ENCODE measurements at places on chromosomes 3 and 15.

GRCh38 chr3:159187232-159187631, 385.4 kb downstream of the MFSD1 start:
- no peak for DNase-seq

DNA sequence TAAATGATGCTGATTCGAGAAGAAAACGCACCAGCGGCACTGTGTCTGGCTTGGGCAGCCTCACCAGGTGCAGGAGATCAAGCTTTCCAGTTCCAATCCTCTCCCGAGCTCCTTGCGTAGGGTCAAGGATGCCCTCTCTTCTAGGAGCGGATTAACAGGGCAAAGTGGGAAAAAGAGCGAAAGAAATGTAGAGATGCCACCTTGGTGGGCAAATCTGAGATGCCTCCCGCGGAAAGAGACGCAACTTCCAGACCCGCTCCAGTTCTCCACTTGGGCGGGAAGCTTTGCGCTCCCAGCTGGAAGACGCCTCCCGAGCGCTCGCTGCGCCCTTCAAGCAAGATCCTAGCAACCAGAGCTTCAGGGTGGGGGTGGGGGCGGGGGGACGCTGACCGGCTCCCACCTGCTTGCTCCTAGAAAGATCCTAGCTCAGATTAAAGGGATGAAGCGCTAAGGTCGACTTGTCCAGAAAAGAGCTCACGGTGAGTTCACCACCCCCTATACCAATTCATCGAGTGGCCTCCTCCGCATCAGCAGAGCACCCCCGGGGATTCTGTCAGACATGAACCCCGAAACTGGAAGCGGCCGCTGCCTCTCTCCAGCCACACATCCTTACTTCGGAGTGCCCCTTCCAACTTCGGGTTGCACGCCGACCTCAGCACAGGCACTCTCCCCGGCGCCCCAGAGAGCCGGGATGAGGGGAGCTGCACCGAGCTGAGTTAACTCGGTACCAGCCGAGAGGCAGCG, 769 bp downstream of the TAFA4 start:
- DNase-seq = no peak

DNA sequence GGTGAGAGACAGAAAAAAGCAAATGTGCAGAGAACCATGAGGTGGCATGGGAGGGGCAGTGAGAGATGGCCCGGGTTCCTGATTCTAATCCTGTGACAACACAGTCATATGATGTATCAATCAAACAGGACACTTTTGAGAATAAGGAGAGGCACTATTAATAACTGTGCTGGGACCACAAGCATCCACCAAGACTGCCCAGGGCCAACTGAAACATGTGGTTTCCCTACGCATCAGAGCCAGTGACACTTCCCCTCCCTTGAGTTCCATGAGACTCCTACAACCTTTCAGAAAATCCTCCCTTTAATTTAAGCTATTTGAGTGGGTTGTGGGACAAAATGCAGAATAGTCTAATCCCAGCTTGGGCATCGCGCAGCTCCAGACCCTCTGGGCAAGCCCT, 17.4 kb downstream of the SH3BP5 start:
- DNase-seq = no peak

DNA sequence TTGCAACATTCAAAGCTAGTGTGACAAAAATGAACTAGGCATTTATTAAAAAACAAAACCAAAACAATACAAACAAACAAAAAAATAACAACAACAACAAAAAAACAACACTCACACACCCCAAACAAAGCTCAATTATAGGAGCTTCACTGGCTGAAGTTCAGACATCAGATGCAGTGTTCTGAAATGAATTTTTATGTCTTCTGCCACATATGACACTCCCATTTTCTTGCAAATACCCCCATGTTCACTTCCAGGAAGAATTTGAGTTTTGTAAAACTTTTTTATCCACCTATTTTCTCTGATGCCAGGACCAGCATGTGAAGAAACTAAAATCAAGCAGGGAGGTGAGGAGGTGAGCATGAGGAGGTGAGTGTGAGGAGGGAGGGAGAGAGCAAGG, 113.9 kb downstream of the CADPS start:
- DNase-seq = no peak

DNA sequence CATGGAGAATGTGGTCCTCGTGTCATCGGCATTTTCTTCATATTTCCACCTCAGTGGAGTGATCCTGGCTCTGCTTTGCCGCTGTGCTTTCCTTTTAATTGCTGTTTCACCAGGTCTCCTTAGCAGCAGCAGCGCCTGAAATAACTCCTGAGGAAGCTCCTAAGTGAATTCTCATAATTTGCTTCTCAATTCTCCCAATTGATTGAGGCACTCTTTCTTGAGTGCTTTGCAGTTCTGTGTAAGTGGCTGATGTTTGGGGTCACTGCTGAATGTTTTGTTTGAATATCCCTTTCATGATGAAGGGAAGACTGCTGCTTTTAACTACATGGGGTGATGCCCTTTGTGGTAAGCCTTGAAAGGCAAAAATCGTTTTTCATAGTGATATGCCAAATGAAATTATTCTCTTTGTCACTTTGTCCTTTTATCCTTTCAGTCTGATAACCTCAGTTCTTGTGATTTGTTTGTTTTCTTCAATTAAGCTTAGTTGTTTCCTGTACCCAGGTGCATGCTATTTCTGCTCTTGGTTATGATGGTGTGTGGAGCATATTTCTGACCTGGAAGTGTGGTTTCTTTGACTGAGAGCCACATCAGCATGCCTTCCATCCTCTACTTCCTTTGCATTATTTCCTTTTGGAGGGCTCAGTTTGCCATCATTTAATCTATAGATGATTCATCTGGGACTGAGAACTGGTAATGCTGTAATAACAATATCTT, 36.7 kb downstream of the HMG20A start:
- DNase-seq = no peak

DNA sequence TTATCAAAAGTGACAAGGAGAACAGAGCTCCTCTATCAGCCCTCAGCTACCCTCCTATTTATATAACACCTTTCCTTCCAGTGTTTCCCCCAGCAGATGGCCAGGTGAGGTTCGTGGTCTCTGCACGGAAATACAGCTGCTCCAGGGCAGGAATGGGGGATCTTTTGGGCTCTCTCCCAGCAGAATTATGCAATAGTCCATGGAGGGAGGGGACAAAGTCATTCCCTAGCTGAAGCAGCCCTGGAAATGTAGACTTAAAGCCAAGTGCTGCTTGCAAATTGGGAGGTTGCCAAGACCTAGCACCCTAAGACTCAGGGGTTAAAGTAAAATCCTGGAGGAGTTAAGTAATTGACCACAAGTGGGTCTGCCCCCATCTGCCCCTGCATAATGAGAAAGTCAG, 256.3 kb downstream of the LRTM1 start:
- no peak for DNase-seq

- DNase-seq = no peak
These were observed 87.0 kb downstream of the ANP32A start for GRCh38 chr15:68733666-68734065.

- no peak for DNase-seq
These were observed 93.8 kb upstream of the UBE2E1 start for GRCh38 chr3:23711916-23712494.

- no peak for DNase-seq
These were observed 98.1 kb upstream of the SNRPN start for GRCh38 chr15:24856397-24857390.

- no peak for DNase-seq
These were observed 199.9 kb downstream of the MFSD1 start for GRCh38 chr3:159001711-159002110.

DNA sequence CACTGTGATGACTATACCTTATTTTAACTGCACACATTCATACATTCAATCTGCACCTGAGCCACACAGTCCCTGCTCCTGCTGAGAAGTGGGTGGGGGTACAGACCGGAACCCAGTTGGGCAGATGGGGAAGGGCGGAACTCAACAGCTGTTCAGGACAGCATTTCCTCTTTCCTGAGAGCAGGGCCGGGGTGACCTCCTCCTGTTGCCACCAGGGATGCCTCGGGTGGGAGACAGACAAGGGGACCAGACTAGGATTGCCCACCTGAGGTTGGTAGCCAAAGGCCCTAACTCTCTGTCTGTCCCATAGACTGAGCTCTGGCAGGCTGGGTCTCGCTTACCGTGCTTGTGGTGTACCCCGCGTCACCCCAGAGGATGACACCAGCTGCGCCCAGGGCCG, 3.9 kb downstream of the HYAL2 start:
- DNase-seq = no peak

GRCh38 chr15:92416557-92416956, 22.9 kb downstream of the ST8SIA2 start:
- no peak for DNase-seq

DNA sequence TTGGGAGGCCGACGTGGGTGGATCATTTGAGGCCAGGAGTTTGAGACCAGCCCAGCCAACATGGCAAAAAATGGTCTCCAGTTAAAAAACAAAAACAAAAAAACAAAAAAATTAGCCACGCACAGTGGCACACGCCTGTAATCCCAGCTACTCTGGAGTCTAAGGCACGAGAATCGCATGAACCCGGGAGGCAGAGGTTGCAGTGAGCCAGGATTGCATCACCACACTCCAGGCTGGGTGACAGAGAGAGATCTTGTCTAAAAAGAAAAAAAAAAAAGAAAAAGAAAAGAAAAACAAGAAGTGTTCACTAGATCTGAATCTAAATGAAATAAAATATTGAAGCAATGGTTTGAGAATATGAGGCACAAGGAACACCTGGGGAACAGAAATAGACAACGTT, 36.7 kb downstream of the SLC9A9 start:
- DNase-seq = no peak

DNA sequence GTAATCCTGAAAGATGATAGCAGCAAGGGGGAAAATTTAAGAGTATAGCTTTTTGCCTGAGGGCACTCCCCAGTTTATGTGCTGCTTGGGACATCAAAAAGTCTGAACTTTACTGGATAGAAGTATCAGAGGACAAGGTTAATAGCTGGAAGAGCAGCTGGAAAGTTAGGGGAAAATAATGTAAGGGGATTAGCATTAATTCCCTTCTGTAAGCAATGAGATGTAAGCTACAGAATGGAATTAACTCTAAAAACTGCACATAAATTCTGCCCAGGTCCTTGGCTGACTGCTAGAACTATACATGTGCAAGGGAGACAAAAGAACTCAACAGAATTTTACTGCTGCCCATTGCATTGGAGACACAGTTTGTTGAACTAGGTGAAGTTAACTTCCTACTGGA, 55.6 kb downstream of the ATP11B start:
- DNase-seq = no peak

DNA sequence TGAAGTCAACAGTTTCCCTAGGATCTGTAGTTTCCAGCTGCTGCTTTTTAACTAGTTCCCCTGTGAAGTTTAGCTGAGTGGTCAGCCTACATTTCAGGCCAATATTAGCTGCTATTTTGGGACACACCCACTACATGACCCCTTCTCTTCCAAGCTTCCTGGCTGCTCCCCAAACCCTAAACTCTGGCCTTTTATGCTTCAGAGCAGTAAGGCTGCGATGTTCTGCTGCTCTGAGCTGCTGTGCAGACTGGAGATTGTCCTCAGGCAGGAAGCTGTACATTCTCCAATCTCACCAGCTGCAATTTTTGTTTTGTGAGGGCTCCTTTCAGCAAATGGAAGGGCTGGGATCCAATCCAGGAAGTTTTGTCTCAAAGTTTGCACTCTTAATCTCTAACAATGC, 48.0 kb upstream of the WDR72 start:
- DNase-seq = no peak

DNA sequence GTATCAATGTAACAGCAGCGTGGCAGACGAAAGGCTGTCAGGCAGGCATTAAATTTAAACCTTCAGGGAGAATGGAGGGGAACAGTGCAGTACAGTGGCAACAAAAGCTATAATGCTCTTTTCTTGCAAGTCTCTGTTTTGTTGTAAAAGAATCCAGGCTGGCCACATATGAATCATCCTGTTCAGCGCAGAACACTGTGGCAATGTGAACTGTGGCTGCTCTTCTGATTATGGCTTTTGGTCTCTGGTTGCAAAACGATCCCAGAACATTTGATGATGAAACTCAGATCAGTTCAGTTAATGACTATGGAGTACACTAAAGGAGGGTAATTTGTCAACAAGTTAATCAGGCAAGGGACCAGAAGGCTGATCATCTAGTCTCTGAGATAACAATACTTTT, 219.7 kb upstream of the SGO1 start:
- DNase-seq = no peak

GRCh38 chr3:89714237-89714636, 606.8 kb downstream of the EPHA3 start:
- DNase-seq = no peak

- no peak for DNase-seq
These were observed 70.1 kb downstream of the PLXNA1 start for GRCh38 chr3:127053026-127053425.

DNA sequence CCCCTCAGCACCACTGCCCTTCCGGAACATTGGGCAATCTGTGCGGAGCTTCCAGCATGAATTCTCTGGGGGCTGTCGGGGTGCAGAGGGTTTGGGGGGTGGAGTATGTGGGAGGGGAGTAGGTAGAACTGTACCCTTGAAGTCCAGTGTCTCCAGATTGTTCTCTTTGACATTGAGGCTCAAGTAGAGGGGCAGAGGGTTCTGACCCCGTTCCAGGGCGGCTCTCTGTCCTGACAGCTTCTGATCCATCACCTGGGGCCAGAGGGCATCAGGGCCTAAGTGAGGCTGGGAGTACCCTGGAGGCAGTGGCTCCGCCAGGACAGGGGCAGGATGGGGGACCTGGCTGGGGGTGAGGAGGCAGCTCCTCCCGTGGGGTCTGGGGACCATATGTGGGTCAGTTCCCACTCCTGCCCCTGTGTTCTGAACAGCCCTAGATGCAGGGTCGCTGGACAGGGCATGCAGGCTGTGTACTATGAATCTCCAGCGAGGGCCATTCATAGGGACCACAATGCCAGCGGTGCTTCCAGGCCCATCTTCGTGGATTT, 22.1 kb downstream of the PLA2G4D start:
- DNase-seq = no peak

GRCh38 chr3:191192941-191193340, 6.1 kb upstream of the OSTN start:
- DNase-seq = no peak

DNA sequence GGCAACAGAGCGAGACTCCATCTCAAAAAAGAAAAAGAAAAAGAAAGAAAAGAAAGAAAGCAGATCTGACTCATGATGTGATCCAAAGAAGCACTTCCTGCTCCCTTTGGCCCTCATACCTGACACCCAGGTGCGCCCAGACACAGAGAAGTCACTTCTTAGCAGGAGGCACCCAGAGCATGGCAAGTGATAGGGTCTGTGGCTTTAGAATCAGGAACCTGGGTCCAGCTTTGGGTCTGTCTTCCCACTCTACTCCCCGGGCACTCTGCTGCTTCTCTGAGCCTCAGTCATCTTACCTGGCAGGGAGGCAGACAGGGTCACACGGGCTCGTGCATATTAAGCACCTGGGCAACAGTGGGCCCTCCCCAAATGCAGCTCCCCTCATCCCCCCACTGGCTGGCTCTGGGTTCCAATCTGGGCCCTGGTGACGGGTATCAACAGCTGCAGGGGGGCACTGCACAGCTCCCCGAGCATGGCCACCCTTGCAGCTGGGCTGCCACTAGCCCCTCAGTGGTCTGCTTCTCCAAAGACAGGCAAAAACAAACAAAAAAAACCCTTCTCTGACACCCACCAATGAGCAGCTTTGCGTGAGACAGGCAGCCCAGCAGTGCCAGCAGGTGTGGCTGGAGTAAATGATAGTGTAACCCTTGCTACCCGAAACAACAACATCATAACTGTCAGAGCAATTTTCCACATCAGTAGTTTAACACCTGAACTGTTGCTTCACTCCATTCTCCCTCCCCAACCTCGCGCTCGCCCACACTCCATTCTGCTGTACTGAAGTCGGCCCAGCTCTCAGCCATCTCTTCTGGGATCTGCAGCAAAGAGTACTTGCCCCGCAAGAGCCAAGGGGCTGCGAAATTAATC, 99.8 kb downstream of the MEGF11 start:
- DNase-seq = no peak
